ENCODE measurements at places on chromosomes 2 and 18.

DNA sequence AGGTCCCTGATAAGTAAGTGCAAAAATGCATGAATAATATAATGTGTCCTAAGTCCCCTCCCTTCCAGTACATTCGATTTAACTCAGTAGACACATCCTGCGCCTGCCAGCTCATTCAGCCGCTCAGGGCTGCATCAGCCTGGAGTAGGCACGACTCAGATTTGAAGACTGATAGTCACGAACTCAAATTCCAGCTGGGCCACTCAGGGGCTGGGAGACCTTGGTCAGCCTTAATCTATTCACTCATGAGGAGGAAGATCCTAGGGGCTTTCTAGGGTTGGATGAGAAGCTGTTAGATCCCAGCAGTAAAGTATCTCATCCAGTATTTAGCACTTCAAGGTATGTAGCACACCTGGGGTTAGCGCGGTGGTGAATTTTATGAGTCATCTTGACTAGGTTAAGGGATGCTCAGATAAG, 98.9 kb upstream of the ODC1 start:
- DNase-seq, result no peak

- no peak for DNase-seq
Observed at GRCh38 chr2:16429002-16429401, 236.6 kb downstream of the CYRIA start.

GRCh38 chr18:55625901-55626300, 37.9 kb upstream of the TCF4 start:
- DNase-seq, result no peak

- no peak for DNase-seq
Observed at GRCh38 chr2:37549598-37549997, 121.8 kb downstream of the CDC42EP3 start.

DNA sequence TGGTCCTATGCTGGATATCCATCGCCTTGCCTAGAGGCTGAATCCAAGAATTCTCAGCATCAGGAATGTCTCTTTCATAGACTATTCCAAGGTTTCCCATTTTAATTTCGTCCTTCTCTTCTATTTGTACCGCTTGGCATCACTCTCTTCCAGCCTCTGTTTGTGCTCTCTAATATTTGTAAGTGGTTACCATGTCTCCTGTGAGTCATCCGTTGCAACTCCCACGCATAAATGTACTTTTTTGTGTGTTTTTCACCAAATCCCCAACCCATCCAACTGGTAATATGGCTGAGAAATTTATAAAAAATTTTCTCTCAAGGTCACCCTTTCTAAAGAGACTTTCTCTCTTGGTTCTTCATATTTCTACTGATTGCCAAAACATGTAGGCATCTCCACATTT, 21.8 kb downstream of the COLEC12 start:
- no peak for DNase-seq

DNA sequence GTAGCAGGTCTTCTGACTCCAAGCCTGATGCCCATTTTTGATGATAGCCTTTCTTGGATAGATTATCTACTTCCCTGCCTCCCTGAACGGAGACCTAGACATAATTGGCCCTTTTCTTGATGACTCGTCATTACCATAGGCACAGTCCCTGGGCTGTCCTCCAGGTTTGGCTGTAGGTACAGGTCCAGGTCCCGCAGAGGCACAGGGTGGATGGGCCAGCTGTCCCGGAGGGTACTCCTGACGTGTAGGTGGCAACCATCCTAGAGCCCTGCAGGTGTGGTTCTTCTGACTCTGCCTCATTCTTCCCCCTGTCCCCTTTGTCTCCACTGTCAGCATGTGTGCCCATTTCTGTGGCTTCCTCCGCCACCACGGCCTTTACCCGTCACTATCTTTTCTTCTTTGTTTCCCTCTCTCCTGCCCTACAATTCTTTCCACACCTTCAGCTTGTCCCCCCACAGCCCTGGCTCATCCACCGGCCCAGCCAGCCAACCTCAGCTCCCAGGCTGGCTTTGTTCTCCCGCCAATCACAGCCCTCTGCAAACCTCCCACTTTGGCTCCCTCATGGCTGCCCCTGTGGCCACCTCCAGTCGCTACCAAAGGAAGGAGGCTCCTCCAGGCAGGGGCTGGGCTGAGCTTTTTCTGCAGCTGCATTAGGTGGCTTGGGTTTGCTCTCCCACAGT, 102.8 kb downstream of the SMAD7 start:
- DNase-seq, result no peak

GRCh38 chr2:96769814-96770213, 9.1 kb downstream of the CNNM4 start:
- DNase-seq, result no peak

DNA sequence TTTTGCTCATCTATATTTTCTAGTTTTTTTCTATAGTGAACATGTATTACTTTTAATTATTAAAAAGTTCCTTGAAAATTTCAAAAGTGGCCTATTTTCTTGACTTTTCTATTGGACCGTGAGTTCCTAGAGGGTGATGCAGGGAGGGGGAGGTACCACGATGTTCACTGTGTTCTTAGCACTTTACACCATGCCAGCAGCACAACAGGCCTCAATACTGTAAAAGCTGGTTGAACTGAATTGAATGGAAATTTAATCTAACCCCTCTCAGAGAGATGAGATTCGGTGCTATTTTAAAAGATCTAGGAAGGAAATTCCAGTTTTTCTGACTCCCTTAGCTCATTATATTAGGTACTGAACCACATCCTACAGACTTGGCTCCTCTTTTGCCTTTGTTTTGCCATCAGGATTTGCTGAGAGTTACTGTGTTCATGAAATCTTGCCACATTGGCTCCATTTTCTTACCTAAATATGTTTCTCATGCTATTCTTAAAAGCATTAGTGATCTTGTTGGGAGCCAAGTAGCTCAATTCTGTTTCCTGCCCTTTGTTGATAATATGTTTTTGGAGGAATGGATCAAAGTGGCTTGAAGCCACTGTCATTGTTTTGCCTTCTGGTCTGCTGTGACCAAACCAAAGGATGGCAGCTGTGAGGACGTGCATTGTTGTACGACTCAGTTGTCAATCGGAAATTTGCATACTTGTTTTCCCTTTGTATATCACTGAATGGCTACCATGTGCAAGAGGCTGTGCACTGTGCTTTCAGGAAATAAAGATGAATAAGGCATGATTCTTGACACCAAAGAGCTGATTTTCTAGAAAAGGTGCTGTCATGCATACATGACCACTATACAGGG, 25.3 kb downstream of the MYO1B start:
- DNase-seq, result no peak

- no peak for DNase-seq
Observed at GRCh38 chr18:24683925-24684324, 223.5 kb downstream of the HRH4 start.
